Right hindlimb (tissue), 1 donor: ENCODE measurements at places on chromosomes 7 and 10.
A peak's percentile ranks its signal among the peaks of the same experiment; 100 is the strongest.

GRCh38 chr7:129615018-129615417 lies 3.5 kb downstream of the NRF1 start:
- DNase-seq: no peak

- no peak for DNase-seq
Observed at GRCh38 chr10:102004376-102004775, 51.6 kb downstream of the ARMH3 start.

DNA sequence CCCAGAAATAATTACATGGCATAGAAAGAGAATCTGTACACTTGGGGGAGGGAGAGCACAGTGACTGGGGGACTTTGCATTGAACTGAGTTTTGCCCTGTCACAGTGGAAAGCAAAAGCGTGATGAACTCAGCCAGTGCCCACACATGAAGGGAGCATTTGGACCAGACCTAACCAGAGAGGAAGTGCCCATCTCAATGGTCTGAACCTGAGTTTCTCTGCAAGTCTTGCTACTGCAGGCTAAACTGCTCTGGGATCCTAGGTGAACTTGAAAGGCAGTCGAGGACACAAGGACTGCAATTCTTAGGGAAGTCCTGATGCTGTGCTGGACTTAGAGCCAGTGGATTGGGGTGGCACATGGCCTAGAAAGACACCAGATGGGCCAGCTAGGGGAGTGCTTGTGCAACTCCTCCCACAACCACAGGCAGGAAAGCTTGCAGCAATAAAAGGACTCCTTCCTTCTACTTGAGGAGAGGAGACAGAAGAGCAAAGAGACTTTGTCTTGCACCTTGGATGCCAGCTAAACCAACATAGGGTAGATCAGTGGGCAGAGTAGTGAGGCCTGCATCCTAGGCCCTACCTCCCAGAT lies 259.0 kb downstream of the GRM8 start:
- DNase-seq: no peak

DNA sequence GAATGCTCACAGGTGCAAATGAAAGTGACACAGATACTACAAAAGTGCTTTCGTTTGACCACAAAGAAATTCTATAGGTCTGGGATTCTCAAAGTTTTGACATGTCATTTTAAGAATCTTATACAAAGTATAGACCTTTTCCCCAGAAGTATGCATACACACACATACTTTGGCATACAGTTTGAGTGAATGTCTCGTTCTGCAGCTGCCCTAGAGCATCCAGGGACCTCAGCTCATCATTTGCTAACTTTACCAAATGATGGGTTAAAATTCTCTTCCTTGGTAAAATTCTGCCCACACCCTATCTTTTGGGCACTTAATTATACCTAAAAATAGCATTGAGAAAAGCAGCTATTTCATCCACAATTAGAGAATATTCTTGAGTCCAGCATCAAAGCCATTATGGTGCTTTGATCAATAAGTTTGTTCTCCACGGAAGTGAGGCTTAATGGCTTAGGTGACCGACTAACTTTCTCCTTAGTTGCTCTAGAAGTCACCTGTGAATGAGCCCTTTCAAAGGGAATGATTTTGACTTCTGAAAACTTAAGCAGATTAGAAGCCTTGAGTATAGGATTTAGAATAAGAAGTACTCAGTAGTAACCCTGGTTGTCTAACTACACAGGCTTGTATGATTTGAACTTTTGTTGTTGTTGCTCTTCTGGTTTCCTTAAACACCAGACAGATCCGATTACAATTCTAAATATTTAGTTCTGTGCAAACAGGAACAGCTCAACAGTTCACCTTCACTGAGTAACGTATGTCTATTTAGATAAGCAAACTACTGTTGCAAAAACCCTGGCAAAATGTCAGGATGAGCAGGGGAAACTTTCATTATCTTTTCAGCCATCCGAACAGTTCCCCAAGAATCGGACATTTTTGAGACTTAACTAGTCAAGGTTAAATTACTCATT lies 70.6 kb downstream of the CNNM2 start:
- DNase-seq: no peak

DNA sequence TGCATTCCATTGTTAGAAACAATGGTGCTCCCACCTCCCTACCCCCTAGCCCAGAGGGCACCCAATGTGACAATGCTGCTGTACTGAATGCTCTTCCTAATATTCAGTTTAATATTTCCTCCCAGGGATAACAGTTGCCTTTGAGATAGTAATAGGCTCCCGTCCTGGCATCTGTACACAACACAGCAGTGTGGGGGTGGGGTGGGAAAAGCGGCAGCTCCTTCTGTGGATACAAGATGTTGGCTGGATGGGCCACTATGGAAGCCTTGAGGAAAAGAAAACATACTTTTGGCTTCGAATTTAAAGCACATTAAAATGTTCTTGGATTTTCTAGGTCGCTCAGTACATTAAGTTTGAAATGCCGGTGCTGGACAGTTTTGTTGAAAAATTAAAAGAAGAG lies 9.2 kb upstream of the ZNF22 start:
- DNase-seq: peak; percentile 30

DNA sequence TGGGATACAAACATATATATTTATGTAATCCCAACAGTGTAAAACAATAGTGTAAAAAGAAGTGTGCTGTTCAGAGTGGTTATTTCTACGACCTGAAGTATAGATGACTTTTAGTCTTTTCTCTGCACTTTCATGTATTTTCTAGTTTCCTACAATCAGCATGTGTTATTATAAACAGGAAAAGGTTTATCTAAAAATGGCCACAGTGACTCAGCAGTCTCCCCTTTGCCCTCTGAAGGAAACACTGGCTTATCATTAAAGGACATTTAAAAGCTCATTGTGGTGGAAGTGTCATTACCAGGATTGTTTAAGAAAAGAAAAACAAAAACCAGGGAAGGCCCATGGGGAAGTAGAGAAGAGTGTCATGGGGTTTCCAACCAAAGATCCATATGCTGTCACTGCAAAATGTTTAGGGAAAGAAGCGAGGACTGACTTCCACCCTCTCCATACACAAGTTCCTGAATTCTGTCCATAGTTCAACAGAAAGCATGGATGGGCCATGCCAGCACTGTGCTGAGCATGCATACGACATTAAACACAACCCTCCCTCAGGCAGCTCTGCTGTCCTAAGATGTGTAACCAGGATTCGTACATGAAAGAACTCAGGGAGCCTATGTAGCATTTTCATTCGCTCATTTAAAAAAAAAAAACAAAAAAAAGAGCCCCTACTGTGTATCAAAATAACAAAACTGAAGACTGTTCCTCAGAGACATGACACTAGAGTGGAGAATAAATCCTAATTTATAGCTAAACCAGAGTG lies 10.2 kb downstream of the CYREN start:
- DNase-seq: no peak

DNA sequence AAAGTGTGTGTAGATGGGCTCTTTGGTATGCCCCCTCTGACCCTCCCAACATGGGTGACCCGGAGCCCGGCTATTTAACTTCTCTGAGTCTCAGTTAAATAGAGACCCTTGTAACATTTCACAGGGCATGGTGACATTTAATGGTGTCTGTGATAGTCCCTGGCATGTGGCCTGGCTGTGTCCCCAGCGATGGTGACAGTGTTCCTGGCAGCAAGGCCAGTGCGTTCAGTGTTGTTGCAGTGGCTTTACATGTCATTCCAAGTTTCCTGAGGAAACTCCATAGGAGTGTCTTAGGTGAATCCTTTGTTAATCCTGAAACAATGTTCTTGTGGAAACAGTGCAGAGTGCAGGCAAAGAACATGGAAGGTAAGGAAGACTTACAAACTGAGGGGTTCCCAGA lies 137.0 kb downstream of the RAMP3 start:
- DNase-seq: no peak

DNA sequence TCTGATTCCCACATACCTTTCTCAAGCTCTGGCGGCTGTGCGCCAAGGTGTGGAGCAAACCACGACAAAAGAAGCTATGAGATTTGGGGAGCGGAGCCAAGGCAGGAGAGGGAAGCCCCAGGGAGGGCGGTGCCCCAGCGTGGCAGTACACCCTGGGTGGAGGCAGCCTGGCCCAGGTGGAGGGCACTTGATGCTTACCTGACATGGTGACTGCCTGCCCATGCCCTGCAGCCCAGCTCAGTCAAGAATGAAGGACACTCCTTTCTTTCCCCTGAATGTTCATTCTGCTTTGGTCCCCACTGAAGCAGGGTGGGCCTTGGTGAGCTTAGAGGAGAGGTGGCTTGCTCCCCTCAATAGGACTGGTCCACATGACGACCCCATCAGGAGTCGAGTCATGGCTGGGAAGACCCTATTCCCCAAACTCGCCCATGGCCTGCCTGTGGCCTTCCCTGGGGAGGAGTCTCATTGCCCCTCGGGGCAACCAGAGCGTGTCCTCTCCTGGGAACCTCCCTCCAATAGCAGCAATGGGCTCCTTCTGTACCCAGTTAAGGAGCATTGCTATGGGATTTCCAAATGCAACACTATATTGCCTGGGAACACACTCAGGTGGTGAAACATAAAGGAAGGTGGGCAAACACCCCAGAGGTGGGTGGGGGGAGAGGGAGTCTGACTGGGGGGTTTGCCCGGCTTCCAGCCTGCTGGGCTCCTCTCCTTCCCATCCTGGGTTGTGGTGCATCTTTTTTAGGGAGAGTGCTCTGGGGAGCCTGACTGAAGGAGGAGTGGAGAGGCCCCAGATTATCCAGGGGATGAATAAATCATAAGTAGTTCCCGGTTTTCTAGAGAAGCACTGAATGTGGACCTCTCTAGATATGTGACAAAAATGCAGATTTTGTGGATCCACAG lies 22.7 kb downstream of the RAMP3 start:
- DNase-seq: no peak

DNA sequence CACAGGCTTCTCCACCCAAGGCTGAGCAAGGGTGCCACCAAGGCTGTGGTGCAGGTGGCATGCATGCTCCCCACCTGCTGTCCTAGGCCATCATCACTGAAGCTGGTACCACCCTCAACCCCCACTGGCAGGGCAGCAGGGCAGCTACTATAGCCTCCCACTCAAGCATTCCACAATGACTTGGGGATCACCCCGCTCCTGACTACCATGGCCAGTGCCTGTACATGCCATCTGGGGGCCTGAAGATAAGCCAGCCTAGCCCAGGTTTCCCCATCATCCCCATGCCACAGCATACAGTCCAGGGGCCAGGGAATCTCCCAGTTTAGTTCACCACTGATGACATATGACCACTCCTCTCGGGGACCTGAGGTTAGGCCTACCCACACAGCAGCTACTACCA lies 510.9 kb upstream of the LRRTM3 start:
- DNase-seq: no peak

DNA sequence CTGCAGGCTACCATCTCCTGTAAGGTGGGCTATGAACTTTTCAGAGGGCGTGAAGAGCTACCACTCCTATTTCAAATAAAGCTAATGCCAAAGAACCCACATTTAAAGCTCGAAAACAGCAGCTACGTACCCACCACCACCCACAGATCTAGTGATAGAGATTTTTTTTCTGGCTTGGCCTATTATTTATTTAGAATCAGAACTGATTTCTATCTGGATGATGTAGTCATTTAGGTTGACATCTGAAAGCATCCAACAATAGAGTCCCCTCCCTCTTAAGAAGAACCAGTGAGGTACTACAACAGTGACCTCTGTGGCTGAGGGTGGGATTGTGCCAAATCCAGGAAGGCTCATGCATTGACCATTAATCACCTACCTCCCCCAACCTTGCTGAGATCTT lies 113.8 kb upstream of the ADO start:
- no peak for DNase-seq

- no peak for DNase-seq
Observed at GRCh38 chr7:123571187-123571586, 13.6 kb upstream of the NDUFA5 start.

DNA sequence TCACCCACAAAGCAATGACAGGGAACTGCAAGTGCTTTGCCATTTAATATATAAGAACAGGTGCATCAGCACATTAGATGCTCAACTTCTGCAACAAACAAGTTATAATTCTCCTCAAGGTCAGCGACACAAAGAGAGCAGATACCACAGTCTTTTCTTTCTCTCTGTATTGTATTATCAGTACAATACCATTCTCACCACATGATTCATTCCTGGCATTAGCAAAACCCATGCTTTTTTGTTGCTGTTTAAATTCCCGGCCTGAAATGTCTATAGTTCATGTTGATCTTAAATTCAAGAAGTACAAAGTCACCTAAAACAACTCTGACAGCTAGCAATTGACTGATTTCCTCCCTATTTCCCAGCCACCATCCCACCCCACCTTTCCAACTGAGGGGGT lies 111.8 kb upstream of the FEZF1 start:
- DNase-seq: no peak

DNA sequence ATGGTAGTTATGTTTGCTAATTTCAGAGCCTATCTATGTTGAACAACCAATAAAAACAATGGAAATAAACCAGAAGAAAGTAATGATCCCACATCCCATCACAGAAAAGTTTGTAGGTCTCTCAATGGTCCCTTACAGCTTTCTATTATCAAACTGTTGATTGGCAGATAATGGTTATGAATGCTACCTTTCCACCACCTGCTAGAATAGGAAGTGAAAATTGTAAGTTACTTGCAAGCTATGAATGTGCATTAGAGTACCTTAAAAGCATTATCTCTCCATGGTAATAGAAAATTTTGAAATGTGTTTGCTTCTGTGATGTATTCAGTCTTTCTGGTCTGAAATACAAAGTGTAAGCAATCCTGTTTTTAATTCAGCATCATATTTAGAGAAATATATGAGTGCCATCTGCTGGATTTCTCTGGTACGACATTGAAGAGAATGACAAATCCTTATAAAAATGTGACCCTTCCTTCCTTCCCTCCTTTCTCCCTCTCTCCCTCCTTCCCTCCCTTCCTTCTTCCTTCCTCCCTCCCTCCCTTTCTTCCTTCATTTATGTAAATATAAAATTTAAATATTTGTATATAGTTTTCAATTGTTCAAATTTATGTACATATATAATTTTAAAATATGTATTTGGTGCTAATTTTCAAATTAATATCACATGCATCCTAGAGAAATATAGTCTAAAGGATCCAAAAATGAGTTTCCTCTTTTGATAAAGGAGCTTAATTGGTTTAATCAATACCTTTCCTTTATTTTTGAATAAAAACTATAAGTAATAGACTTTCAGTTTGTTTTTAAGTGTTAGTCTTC lies 41.4 kb upstream of the PNLIPRP3 start:
- DNase-seq: no peak

- no peak for DNase-seq
Observed at GRCh38 chr7:107594961-107595737, 15.1 kb downstream of the BCAP29 start.

DNA sequence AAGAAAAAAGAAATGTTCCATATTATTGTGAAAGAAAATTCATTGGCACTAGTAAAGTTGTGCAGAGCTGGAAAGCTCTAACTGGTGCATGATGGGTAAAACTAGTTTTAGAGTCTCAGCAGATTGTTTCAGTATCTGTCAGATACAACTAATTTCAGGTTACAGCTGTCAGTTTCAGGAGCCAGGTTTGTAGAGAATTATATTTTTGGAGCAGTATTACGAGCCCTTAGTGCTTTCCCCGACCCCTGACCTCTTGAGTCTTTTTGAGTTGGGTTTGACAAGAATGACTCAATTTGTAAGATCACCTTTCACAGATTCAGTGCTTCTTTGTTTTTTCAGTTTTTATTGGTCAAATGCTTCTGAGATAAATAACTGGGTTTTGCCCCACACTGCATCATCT lies 366.4 kb upstream of the PLXDC2 start:
- DNase-seq: no peak

- DNase-seq: no peak
Observed at GRCh38 chr10:95071107-95071660, 1.9 kb upstream of the CYP2C8 start.
